Smooth muscle cell of bladder (primary cell): ENCODE measurements at places on chromosomes 1 and 21. TPM values are rescaled to one million over a fixed set of nuclear protein-coding genes. Genes with fewer than 3 reads are reported as not detected.

The LCE1E gene
- total RNA-seq, result not detected in 2 replicates

The LINGO4 gene
- not detected in 2 replicates for total RNA-seq

The OR2T29 gene
- total RNA-seq, result not detected in 2 replicates

The POU3F1 gene
- total RNA-seq, result not detected in 2 replicates

The CFAP298 gene
- total RNA-seq, result 18.5 and 22.2 TPM in 2 replicates
